Left lung (tissue), 14 donors: ENCODE measurements at places on chromosomes 5 and 9. TPM values are rescaled to one million over a fixed set of nuclear protein-coding genes. Genes with fewer than 3 reads are reported as not detected.

- DNase-seq, result no peak
These were observed 923 bp downstream of the RECK start for GRCh38 chr9:36037549-36038122.

KIF12 gene
- polyA plus RNA-seq, result 32.6 TPM

DNA sequence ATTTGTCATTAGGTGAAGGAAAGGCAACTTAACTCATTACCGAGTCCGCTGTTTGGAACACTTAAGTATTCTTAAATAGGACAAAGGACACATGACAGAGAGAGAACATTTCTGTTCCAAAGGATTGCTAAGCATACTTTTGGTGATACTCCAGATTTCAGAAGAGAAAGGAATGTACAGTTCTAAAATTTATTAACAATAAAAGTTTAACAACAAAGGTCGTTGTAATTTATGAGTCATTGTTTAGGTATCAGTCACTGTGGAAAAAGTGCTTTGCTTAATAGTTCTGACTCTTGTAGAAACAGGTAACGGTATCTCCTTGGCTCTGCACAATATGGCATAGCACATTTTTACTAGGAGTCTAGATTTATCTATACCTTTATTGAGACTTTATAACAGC, 36.3 kb upstream of the PAM start:
- no peak for DNase-seq

- peak; percentile 51 for DNase-seq
These were observed 1037.3 kb upstream of the ACO1 start for GRCh38 chr9:31347082-31347617.

CDH9 gene
- polyA plus RNA-seq, result 0.14 TPM

DNA sequence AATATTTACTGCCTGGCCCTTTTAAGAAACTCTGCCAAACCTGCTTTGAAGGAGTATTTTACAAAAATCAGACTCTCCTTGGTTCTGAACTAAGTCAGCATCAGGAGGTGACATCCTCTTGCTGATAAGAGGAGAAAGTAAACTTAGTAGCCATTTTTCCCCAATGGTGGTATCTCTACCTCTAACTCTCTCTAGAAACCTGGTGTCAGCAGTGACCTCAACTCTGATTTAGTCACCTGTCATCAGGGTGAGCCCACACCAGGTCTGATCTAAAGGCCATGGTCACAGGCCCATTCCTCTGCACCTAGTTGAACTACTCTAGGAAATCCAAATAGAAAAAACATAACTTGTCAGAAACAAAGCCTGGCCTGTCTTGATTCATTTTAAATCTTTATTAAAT, 4.2 kb downstream of the CARNMT1 start:
- DNase-seq, result no peak

TSSK1B gene
- 0.06 TPM for polyA plus RNA-seq

- DNase-seq, result no peak
These were observed 1574.5 kb upstream of the WWC1 start for GRCh38 chr5:166716856-166717492.

GRCh38 chr5:152824316-152824715, 419.2 kb upstream of the NMUR2 start:
- DNase-seq, result no peak

DNA sequence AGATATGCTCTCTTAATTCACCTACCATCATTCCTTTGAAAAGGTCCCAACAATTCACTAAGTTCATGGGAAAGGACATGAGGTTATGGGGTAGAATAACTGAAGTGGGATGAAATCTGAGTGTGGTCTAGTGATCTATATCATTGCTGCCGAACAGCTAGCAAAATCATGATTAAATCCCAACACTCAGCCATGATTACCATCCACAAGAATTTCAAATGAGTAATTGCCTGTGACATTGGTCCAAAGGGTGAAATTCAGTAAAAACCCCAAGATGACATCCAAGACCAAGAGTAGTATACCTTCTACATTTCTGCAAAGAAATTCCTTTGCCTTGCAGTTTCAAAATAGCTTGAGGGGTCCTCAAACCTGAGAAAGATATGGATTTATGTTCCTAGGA, 225.6 kb downstream of the SPOCK1 start:
- DNase-seq, result no peak

DNA sequence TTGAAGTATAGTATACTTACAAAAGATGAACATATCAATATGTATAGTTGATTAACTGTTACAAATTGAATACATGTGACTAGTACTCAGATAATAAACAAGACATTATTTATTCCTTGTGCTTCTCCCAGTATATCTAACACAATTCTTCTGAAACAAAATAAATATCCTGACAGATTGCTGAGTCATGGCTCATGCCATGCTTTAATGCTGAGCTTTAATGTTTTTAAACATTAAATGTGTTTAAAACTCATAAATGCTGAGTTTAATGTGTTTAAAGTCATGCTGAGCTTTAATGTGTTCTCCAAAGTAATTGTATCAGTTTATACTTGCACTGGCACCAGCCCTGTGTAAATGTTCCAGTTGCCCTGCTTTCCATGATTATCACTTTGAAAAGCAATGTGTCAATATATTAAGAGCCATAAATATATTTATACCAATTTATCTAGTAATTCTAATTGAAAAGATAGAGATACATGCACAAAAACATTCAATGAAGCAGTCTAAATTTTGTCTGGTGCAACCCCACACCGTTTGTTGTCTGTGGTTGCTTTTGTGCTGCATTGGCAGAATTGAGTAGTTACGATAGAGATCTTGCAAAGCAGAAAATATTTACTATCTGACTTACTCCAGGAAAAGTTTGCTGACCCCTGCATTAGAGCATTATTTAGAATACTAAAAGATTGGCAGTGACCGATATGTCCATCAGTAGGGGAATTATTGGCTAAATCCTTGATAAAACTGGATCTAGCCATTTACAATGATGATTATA, 15.7 kb downstream of the KIAA1958 start:
- DNase-seq, result no peak

ZFP2 gene
- 6.8 TPM for polyA plus RNA-seq

GRCh38 chr9:92048924-92049625, 66.1 kb downstream of the SPTLC1 start:
- DNase-seq, result no peak

DNA sequence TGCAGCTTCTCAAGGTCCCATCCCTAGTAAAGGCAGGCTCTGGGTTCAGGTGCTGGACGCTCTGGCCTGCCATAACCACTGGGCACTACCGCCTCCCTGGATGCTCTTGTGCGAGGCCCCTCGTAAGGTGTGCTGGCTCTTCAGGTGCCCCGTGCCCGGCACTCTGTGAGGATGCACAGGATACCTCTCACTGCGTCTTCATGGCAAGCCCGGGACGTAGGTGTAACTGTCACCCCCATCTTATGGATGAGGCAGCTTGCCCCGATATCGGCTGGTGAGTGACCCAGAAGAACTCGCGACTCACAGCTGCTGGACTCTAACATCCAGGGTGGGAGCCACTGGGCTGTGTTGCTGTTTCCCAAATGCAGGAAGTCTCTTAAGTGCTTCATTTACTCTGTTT, 79.0 kb downstream of the GTF3C4 start:
- no peak for DNase-seq

GRCh38 chr5:1524481-1524798, 680 bp upstream of the LPCAT1 start:
- no peak for DNase-seq

DNA sequence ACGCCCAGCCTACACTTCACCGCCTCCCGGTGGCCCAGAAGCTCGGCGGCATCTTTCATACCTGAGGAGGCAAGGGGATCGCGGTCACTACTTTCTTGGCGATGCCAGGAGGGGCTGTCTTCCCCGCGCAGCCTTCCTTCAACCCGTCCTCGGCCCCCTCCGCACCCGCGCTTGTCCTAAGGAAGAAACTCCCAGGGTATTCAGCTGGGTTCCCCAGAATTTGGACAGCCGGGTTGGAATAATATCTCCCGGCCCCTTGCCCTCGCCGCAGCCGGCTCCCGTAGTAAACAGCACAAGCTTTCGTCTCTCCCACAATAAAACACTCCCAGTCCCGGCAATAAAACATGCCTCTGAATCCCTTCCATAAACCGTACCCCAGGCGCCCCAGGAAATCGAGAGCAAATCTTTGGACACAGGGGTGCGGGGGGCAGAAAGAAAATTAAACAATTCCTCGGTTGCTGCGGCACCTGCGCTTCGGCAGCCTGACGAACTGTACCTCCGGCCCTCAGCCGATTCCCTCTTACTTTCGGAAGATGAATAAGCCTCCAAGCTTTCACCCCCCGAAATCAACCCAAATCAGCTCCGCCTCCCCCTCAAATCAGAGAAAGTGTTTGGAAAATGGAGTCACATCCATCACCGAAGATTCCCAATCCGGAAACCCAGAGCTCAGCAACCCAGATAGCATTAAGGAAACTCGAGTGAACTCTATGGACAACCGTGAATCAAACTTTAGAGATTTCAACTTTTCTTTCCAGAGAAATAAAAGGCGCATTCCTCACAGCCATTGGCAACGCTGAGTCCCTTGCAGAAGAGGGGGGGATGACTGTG, 1.1 kb downstream of the OTP start:
- no peak for DNase-seq

GRCh38 chr5:38938424-38938823, 92.6 kb downstream of the OSMR start:
- DNase-seq, result no peak

SLC4A9 gene
- polyA plus RNA-seq, result 0.09 TPM

DNA sequence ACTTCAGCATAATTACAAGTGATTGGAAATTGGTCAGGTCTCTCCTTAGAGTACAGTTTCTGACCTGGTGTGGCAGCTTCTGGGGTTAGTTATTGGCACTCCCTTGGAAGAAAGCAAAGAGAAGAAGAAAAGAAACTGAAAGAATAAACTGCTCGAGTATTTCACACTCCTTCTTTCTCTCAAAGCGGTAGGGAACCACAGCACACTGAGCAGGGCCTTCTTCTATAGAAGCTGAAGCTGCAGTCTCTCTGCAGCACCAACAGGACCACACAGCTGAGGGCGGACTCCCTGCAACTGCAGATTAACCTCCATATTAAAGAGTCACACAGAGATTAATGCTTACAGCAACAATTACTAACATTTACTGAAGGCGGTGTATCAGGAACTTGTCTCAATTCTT, 152.0 kb downstream of the TRPM6 start:
- no peak for DNase-seq

GABBR2 gene
- 0.71 TPM for polyA plus RNA-seq

GRCh38 chr9:84828046-84828445, 158.5 kb downstream of the NTRK2 start:
- DNase-seq, result no peak

DNA sequence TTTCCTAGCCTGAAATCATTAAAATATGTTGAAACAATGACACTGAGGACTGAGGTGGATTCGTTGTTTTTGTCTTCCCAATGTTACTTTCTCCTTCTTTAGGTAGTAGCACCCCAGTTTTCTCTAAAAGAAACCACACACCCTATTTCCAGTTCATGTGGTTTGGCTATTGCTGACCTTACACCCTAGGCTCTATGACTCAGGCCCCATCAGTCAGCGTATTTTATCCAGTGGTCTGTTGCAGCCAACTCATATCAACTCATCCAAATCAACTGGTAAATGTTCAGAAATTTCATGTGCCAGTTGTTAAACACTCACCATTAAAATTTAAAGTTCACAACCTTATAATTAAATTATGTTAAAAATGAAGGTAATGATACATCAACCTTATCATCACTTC, 44.6 kb upstream of the NFIB start:
- no peak for DNase-seq

DNA sequence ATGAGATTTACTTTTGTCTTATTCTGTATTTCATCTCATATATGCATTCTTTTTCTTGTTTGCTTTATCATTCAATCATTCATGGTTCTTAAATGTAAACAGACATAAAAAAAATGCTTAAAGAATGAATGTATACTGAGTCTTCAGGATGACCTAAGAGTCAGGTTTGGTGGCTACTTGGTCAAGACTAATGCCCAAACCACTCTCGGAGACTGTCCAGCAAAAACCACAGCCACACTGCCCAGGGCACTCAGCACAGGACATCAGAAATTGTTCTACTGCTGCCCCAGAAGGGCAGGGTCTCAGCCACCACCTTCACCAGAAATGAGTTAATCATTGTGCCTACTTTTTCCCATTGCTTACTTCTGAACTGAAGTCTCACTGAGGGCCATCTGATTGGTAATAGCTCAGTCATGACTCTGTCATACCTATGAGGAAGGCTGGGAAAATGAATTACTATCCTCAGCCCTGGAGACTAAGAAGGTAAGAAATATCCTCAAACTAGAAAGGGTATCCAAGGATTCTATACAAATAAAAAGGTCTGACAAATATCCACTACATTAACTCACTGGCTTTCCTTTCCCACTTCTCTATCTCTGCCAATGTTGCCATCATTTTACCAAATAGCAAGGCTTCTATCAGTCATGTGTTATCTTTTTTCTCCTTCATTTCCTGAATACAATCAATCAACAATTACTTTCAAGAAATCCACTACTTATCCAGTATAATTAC, 236.1 kb downstream of the CETN3 start:
- no peak for DNase-seq

DNA sequence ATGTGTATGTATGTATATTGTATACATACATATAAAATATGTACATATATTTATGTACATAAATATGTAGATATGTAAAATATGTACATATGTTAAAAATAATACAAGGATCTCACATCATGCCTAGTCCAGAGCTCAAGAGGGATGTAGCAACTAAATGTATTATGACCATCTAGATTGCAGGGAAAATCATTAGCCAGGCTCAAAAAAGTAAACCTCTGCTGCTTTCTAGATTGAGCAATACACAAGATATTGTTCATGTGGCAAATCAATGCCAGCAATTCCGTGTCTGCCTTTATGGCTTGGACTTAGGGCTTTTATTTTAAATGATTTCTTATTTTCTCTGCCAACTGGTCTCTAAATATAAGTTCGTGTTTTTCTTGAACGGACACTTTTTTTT, 65.2 kb downstream of the RAI14 start:
- no peak for DNase-seq

ZBED3 gene
- 28.2 TPM for polyA plus RNA-seq

GRCh38 chr5:35087991-35088390, 40.2 kb upstream of the AGXT2 start:
- DNase-seq, result no peak

FGF10 gene
- 47.7 TPM for polyA plus RNA-seq

GRCh38 chr5:96372726-96373380, 60.2 kb downstream of the PCSK1 start:
- DNase-seq, result no peak

DNA sequence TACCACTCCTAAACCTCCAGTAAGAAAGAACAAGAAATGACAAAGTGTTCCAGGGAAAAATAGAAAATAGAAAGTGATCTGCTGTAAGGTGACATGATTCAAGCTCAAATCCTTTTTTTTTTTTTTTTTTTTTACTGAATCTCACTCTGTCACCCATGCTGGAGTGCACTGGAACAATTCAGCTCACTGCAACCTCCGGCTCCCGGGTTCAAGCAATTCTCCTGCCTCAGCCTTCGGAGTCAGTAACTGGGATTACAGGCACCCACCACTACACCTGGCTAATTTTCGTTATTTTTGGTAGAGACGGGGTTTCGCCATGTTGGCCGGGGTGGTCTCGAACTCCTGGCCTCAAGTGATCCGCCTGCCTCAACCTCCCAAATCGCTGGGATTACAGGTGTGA, 35.9 kb downstream of the TTLL11 start:
- no peak for DNase-seq

DNA sequence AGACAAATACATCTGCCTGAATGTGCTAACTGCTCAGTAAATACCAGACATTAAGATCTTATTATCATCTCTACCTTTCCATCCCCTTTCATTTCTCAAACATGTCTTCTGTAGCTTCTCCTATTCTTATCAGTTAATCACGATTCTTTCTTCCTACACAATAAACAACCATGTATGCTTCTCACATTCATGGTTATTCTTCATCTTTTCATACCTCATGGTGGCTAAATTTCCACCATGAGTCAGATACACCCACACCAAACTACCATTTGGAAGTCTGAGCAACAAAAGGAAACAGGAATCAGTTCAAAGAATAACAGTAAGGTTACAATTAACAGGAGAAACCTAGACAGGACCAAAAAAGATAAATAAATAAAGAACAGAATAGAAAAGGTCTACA, 7.7 kb downstream of the ZNF622 start:
- no peak for DNase-seq
